ENCODE measurements at places on chromosomes 3 and 15.

DNA sequence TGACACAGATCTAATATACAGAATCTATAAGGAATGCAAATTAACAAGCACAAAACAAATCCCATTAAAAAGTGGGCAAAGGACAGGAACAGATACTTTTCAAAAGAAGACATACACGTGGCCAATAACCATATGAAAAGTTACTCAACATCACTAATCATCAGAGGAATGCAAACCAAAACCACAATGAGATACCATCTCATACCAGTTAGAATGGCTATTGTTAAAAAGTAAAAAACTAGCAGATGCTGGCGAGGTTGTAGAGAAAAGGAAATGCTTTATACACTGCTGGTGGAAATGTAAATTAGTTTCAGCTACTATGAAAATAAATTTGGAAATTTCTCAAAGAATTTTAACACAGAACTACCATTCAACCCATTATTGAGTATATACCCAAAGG, 50.7 kb downstream of the ADAMTS17 start:
- DNase-seq, result no peak

DNA sequence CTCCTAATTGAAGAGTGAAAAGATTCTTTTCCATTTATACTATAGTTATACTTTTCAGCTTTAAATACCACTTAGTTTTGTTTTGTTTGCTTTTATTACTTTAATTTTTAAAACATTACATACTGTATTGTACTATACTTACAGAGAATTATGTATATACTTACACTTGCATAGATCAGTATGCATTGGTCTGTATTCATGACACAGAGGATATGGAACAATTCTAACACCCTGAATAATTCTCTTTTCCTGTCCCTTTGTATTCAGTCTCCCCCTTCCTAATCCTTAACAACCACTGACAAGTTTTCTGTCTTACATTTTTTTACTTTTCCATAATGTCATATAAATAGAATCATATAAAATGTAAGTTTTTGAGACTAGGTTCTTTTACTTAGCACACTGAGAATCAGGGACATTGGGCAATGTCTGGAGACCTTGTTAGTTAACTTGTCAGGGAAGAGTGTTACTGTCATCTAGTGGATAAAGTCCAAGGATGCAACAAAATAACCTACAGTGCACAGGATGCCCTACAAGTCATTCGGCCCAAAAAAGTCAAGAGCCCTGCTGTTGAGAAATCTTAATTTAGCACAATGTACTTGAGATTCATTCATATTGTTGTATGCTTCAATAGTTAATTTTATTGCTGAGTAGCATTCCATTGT, 95.7 kb upstream of the MCTP2 start:
- DNase-seq, result no peak

GRCh38 chr15:57472861-57473260, 96.6 kb downstream of the CGNL1 start:
- DNase-seq, result no peak

GRCh38 chr15:91938136-91938535, 84.6 kb downstream of the SLCO3A1 start:
- no peak for DNase-seq

DNA sequence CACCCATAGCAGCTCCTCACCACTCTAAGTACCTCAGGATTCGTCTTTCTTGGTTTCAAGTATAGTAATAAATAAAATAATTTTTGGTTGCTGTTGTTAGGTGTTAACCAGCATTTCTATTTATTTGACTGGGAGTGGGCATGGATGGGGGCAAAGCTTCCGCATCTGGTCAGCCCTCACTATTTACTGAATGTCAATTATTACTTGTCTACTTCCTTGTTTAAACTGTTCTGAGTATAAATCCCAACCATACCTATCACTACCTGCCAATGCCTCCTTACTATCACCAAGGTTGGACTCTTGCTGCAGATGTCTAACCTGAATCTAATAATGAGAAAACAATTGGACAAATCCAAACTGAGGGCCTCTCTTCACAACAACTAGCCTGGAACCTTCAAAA, 41.9 kb upstream of the GK5 start:
- no peak for DNase-seq

DNA sequence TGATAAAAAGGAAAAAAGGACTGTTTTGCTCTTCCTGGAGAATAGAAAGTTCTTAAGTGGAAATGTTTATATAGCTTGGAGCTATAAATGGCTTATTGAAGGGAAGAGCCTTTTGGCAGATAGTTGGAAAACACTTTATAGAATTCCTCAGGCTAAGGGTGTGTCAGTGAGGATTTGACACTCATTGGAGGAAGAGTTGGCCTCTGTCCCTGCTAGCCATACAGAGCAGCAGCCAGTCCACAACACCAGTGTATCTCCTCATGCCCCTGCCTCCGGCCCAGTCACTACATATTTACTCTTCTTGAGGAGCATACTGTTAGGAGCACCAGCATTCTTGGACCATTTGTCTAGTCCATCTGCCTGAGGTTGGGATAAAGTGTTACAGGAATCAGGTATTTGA, 36.2 kb downstream of the KLHL18 start:
- no peak for DNase-seq

DNA sequence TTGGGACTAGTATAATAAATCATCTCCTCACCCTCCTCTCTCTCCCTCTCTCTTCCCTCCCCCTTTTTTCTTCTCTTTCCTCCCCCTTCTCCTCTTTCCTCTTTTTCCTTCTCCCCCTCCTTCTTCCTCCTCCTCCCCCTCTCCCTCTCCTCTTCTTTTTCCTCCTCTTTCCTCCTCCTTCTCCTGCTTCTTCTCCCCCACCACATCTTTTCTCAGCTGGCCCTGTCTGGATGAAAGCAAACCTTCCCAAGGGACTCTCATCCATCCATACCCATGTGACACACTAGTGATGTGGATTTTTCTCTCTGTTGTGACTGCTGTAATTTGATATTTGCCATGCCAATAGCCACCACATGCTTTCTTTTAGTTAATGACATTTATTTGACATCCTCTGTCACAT, 127.2 kb downstream of the EBLN2 start:
- DNase-seq, result no peak

DNA sequence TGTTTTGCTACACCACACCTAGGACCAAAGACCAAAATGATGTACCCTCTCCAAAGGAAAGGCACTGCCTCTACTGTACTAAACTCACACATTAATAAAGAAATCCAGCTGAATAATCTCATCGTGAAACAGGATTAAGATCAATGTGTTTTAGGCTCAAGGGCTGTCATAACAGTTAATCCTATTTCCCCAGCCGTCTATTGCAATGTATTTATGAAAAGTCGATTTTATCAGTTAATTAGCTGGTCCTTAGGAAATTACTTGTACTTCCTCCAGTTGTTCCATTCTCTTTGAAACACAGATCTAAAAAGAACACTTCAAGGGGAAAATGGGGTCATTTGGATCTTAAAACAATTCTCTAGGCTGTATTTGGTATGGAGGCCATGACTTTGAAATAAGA, 8.5 kb downstream of the ETV5 start:
- DNase-seq, result no peak

DNA sequence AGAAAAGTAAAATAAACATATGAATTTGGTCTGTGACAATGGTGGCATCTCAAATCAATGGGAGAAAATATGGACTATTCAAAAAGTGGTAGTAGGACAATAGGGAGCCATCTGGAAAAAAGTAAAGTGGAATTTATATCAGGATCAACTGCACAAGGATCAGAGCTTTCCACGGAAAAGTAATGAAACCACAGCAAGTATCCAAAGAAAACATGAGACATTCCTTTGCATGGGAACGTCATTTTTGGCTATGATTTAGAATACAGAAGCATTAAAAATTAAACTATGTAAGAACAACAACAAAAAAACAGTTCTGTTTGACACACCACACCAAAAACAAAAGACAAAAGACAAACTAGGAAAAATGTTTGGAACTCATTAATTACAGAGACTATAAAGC, 18.7 kb downstream of the CRBN start:
- no peak for DNase-seq

- no peak for DNase-seq
Observed at GRCh38 chr3:168467115-168467714, 371.5 kb upstream of the GOLIM4 start.

- DNase-seq, result no peak
Observed at GRCh38 chr3:57855943-57856342, 99.8 kb downstream of the SLMAP start.

DNA sequence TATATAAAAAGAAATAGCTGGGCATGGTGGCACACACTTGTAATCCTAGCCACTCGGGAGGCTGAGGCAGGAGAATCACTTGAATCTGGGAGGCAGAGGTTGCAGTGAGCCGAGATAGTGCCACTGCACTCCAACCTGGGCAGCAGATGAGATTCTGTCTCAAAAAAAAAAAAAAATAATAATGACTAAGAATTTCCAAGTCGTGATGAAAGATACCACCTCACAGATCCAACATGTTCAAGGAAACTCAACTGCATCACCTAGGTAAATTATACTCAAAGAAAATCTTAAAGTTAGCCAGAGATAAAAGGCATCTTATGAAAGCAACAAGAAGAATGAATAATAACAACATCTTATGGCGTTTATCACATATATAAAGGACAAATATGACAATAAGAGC, 50.1 kb downstream of the DOCK3 start:
- no peak for DNase-seq

DNA sequence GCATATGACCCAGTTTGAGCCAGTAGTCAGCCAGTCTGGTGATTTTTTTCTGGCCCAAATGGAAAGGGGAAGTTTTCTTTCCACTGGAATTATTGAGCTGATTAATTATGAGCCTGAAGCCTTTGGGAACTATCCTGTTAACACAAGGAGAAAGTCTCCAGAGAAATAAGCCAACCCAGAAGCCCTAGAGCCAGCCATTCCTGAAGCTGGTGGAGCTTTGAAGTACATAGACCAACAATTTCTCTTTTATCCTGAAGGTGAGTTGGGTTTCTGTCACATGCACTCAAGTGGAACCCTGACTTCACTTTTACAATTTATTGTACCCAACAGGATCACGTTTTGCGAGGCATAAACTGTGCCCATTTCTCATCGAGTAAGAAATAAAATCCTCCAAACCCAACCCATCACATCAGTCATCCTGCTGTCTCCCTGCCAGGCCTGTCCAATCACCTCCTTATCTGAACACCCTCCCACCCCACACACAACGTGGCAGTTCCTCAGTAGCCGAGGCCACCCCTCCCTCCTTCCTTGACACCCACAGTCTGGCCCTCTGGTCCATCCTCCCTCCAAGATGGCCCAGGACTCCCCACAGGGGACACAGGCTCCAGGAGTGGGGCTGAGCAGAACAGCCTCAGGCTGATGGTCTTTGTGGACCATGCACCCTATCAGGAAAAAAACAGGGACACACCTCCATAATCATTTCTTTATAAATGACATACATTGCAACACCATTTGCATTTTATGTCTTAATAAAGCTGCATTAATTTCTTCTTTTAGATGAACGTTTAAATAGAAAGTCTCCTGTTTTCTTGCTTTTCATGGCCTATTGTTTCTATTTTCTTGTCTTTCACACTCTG, 55.7 kb upstream of the GATA2 start:
- no peak for DNase-seq

GRCh38 chr3:85303156-85303555, 344.4 kb downstream of the CADM2 start:
- no peak for DNase-seq

- no peak for DNase-seq
Observed at GRCh38 chr3:14113965-14114635, 10.6 kb downstream of the CHCHD4 start.

GRCh38 chr15:48360841-48361240, 29.6 kb downstream of the DUT start:
- DNase-seq, result no peak

GRCh38 chr3:120402257-120402656, 48.5 kb downstream of the FSTL1 start:
- no peak for DNase-seq

DNA sequence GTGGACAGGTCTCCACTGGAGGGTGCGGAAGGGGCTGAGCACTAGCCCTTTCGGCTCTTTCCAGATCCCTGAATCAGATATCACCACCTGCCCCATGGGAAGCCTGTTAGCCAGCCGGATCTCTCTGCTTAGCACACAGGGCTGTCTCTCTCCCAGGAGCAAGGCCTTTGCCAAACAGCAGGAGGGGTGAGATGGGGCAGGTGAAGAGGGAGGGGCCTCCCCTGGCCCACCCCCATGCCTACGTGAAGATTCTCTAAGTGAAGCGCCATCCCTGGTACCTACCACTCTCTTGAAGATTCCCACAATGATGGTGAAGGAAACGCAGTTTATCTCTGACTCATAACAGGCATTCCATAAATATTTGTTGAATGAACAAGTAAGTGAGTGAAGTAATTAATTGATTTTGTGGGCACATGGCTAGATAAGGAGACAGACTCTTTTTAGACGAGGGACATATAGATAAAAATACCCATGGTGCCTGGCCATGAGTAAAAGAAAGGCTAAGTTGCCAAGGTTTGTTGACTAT, 19.6 kb upstream of the HCN4 start:
- no peak for DNase-seq

GRCh38 chr15:52318729-52319500, 23.3 kb upstream of the MYO5C start:
- DNase-seq, result no peak

DNA sequence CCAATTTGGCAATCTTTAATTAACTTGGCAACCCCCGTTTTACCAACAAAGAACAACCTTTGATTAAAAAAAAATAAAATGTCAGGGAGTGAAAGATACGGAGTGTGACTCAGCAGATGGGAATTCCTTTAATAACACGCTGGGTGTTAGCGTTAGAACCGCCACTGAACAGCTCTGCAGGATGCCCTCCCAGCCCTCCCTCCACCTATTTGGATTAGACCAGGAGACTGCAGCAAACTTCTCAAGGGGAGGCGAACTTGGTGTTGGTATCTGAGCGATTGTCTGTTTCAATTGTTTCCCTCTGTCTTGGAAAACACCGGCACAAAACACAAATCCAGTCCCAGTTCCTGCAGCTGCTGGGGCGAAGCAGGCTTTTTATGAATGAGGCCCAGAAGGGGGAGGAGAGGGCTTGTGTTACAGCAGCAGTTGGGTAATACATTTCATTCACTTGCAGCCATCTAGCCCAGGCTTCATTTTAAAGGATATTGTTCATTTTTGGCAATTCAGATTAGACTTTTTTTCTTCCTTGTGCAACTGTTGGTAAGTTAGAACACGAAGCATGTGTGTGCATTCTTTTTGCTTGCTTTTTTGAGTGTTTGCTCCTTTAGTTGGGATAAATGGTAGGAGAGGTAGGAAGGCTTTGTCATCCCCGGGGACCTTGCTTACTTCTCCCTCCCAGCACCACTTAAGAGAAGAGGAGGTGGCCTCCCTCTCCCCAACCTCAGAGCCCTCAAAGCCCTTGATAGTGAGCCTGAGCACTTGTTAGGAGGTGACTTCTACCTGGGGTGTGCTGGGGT, 152.3 kb downstream of the IGF1R start:
- no peak for DNase-seq

DNA sequence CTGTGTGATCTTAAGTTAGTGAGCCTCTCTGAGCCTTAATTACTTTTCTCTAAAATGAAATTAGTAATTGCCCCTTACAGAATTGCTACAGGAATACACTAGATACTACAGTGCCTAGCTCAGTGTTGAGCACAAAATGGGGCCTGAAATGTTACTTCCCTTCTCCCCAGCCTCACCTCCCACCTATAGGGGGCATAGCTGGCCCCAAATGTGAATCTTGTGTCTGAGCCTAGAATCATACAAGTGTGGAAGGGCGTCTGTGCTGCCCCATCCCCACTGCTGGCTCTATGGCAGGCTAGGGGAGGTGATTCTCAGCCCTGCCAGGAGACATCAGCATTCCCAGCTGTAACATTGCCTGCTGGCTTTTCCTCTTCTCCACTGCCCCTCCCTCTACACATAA, 42.7 kb downstream of the IFT122 start:
- DNase-seq, result no peak

Data from stimulated activated CD8-positive, alpha-beta memory T cell treated with anti-CD3 and anti-CD28 coated beads, Interleukin-2, amount 100 ng/mL, for 1 hour (primary cell).